ENCODE measurements at places on chromosomes 2 and 18.

DNA sequence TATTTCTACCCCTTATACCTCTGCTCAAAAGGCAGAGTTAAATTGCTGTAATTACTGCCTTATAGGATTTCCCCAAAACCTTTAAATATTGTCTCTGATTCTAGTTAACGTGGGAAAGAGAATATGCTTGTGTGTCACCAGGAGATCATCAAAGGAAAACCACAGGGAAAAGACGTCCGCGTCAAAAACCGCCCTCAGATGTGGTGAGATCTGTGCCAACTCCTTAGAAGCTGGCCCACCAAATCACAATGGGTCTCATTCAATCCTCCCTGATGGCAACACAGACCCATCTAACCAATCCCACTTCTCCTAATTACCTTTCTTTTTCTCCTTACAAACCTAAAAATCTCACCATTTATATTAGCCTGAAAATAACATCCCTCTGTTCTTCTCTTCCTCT is 25.4 kb downstream of the VPS54 start:
- no peak for DNase-seq

DNA sequence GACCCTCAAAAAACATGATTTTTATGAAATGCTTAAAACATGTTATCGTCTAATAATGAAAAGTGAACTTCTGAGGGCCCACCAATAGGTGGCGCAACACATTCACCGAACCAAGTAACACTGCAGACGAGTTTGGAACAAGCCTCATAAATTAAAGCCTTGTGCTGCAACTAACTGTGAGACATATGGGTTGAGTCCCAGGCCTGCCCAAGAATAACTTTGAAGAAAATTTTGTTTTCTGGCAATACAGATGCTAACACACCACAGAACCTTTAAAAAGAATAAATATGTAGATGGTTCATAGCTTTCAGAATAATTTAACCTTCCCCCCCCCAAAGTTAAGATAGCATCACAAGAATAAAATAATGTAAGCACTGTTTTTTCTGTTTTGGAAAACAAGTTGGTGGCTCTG is 285.9 kb downstream of the RNF144A start:
- peak; percentile 38 for DNase-seq

GRCh38 chr2:171407030-171407675 is 26.6 kb downstream of the METTL8 start:
- DNase-seq, result no peak

DNA sequence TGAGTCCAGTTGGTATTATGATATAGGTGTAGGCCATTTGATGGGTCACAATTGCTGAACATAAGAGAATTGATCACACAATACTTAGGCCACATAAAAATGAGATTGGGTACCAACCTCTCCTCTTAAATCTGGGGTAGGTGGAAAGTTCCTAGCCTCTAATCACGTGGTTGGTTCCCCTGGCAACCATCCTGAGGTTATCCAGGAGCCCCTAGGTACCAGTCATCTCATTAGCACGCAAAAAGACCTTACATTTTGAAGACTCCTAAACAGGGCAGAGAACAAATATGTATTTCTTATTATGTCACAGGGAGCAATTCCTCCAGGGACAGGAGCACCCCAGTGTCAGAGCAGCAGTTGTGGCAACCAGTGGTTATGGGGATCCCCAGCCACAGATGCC is 12.7 kb upstream of the SELENOI start:
- no peak for DNase-seq

- DNase-seq, result no peak
Measured at GRCh38 chr2:217824223-217824622, 178.6 kb downstream of the TNS1 start.

GRCh38 chr2:72914589-72915319 is 2.6 kb upstream of the EMX1 start:
- DNase-seq, result no peak

DNA sequence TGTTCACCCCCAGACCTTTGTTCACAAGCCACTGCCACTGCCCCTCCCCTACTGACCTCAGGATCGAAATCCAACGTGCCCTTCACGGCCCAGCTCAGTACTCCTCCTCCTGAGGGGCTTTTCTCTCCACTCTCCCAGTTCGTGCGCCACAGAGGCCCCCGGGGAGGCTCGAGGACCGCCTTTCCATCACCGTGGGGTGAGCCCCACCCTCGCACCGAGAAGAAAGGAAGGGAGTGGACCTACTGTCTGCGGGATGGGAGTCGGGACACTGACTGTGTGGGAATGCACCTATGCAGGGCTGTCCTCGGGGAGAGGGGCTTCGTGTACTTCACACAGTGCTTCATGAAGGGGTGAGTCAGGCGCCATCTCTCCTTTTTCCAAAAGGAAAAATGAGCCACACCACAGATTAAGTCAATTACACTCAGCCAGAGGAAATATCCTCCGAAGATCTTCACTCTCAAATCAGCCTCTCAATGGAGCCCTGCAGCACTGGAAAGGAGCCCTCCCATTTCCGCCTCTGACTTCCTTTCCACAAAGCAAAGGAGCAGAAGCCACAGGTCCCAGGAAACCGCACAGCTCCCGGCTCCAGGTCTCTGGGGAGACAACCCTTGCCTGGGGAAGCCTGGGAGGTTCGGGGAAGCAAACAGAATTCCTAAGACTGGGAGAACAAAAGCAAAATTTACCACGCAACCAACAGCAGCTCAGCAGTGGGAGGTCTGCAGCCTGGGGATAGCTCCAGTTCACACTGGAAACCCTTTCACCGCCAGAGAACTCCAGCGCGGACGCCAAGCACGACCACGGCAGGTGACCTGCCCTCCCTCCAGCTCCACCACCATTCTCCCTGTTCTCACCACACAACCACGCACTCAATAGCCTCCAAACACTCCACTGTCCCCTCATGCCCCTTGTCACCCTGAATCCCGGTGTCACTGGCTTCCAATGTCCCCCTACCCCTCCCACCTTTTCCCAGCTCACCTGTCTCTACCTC is 21.6 kb downstream of the ADCY3 start:
- DNase-seq, result no peak

Data from stimulated activated CD4-positive, alpha-beta T cell treated with anti-CD3 and anti-CD28 coated beads, Interleukin-1b, Interleukin-23, amount 100 ng/mL, for 24 hours (primary cell).